IMR-90 (cell line): ENCODE measurements at places on chromosomes 12 and 14.

DNA sequence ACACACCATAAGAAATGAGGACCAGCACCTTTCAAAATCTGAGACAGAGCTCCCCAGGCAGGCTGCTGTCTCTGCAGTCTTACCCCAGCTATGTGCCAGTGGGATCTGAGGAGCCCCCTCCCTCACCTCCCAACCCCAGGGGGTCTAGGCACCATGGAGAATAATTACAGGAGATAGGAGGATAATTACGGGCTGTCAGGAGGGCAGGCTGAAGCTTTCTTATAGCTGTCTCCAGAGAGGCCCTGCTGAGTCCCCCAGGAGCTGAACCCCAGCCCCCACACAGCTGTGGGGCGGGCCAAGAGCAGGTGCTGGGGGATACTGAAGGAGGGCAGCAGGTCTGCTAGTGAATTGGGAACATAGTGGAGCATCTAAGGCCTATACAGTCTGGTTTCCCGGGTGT is 6.8 kb downstream of the CPNE6 start:
- no peak for DNase-seq

- no peak for DNase-seq
Observed at GRCh38 chr12:89544022-89544421, 18.2 kb upstream of the POC1B start.

DNA sequence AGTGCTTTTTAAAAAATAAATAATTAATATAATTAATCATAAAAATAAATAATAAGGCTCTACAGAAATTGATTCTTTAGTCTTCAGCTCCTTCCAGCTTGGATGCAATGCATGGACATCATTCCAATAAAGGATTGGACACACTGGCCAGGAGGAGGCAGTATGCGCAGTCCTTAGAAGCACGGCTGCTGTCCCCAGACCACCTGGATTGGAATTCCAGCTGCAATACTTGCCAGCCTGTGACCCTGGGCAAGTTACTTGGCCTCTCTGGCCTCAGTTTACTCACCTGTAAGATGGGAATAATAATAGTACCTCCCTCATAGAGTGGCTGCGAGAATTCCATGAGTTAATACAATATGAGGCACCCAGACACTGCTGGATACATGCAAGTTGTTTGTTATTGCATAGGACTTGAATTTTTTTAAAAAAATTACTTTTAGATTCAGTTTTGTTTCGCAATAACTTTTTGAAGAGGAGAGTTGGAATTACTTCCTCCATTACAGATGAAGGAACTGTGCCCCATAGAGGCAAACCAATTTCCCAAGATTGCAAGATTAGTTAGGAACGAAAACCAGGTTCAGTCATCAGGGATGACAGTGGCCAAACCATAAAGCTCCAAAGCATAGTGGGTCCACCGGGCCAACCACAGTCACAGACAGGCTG is 12.2 kb downstream of the RPH3A start:
- no peak for DNase-seq

DNA sequence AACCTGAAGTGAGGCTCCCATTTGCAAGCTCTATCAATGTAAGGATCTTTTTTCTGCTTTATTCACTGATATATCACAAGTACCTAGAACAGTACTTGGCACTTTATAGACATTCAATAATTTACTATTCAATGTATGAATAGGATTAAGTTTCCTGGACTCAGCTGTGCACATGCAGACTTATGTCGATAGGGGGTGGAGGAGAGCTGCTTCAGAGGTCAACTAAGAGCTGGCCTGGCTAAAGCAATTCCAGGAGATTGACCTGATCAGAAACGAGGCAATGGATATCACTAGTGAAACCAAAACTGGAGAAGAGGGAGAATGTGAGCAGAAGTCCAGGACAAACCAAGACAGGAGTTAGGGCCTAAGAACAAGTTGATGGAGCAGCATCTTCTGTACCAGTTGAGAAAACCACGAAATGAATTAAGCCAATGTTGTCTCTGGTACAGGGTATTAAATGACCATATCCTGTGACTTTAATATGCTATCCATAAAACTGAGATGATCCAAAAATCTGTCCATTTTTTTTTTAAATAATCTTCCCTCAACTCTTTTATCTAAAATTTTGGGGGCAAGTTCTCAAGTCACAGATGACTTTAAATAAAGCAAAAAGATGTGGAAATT is 169.2 kb downstream of the PIK3C2G start:
- DNase-seq, result peak; percentile 71

- DNase-seq, result no peak
Observed at GRCh38 chr12:121467638-121468498, 68.0 kb downstream of the RNF34 start.
